Nasal cavity respiratory epithelium epithelial cell of viscerocranial mucosa (primary cell): ENCODE measurements at places on chromosomes 12 and 14. TPM values are rescaled to one million over a fixed set of nuclear protein-coding genes. Genes with fewer than 3 reads are reported as not detected.

KRT71 gene
- total RNA-seq = not detected in 2 replicates

SERPINA12 gene
- total RNA-seq = not detected in 2 replicates

BCL11B gene
- total RNA-seq = 8.9 and 14.8 TPM in 2 replicates

IFI27 gene
- 41.1 and 53.0 TPM in 2 replicates for total RNA-seq

AHSA1 gene
- total RNA-seq = 129 and 186 TPM in 2 replicates

KCNC2 gene
- total RNA-seq = not detected in 2 replicates

HOXC6 gene
- not detected in 2 replicates for total RNA-seq

GPR132 gene
- total RNA-seq = under 0.01 and 0.21 TPM in 2 replicates
